ENCODE measurements at places on chromosomes 12 and 14. TPM values are rescaled to one million over a fixed set of nuclear protein-coding genes. Genes with fewer than 3 reads are reported as not detected.

GRCh38 chr14:92207928-92208265, 86.1 kb downstream of the CPSF2 start:
- no peak for DNase-seq

DNA sequence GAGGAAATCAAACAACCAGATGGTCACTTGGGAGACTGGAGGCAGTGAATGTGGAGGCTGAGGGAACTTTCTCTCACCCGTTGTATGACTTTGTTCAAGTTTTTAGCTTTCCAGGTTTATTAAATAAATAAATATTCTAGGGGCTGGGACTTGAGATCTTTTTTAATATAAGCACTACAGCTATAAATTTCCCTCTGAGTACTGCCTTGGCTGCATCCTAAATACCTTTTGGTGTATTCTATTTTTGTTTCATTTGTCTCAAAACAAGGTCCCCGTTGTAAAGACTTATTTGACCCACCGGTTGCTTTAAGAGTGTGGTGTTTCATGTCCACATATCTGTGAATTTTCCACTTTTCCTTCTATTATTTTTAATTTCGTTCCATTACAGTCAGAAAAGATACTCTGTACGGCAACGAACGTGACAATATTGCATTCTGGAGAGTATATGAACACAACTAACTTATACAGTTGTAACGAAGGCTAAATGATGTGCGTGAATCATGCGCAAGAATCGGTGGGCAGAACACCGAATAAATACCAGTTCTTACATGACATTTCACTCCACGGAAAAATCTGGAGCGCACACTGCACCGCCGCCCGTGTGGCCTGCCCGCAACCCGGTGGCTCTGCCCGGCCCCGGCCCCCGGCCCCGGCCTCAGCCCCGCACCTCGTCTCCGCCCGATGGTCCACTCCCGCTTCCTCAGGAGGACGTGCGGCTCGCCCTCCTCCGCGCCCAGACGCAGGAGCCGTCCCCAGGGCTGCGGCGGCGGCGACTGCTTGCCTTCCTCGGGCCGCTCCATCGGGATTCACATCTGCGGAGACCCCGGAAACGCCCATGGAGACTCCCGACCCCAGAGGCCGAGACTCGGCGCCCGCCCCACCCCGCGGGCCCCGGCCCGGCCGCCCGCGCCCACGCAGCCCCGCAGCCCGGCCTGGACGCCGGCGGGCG, 602 bp downstream of the CHFR start:
- no peak for DNase-seq

DNA sequence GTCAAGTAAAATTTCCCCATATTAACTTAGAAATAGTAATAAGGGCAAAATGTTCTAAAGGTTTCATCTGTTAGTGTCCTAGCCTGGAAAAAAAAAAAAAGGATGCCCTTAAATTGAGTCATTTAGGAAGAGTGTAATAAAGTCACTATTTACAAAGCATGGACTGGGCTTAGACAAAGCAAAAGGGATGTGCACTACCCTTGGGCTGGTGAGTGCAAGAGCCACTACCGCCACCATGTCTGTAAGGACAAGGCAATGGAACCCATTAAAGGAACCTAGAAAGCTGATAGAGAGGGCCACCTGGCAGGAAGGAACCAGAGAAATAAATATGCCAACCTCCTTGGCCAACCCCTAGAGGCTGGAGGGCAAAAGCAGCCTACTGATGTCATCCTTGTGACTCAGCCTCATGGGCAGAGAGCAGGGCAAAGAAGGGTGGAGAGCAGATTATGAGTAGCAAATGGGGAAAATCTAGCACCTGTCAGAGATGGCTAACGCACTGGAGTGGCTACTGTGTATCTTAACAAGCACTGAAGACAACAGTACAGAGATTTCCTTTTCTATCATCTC, 59.5 kb upstream of the FUT8 start:
- DNase-seq, result no peak

DNA sequence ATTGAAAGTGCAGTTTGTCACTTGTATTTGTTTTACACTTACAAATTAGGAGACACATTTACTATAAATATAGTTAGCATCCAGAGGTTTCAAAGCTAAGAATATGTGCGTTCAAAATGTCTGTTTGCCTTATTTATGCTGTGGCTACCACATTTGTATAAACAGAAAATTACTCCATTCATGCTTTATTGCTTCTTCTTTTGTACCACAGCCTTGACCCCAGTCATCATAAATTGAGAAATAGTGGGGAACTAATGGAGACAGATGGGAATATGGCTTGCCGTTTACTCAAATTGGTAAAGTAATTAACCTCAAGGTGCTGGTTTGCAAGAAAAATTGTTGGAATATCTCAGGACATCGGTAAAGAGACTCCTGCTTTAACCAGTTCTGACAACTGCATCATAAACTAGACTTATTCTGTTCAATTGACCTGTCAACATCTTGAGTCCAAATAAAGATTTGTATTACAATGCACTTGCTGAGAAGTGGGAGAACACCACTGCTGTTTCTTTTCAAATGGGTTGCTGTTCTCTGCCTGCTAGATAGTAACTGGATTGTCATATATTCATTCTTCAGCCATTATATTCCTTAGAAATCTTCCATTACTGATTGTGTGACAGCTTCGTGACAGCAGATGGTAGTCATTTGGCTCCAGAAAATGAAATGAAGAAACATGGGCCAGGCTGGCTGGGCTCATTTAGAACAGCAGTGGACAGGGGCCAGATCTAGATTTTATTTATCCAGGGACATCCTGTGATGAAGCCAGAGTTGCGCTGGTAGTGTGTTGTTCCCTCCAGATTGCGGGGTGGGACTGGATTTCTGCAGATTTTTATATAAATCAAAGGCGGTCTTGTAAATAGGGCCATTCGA, 354.4 kb downstream of the EGLN3 start:
- DNase-seq, result no peak

SLC6A12 gene
- 0.21 TPM for total RNA-seq

CISTR gene
- total RNA-seq, result not detected

PMEL gene
- total RNA-seq, result not detected

POLE gene
- total RNA-seq, result 21.9 TPM
